H4 (cell line): ENCODE measurements at places on chromosomes 16 and 17. TPM values are rescaled to one million over a fixed set of nuclear protein-coding genes. Genes with fewer than 3 reads are reported as not detected.

- no peak for DNase-seq
Measured at GRCh38 chr16:79505344-79505743, 95.2 kb downstream of the MAF start.

Gene SBK1
- total RNA-seq = 0.08 TPM in 1 of 2 replicates, not detected in the other

DNA sequence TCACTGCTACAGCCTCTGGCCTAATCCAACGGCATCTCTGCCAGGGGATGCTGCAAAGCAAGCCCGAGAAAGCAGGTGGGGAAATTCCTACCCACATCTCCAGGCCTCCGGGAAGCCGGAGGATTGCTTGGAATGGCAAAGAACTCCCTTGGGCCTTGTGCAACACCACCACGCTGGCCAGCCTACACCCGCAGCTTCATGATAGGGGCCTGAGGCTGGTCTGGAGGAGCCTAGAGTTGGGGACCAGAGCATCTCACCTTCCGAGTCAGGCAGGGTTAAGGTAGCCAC, 20.3 kb downstream of the GGA3 start:
- DNase-seq = no peak

DNA sequence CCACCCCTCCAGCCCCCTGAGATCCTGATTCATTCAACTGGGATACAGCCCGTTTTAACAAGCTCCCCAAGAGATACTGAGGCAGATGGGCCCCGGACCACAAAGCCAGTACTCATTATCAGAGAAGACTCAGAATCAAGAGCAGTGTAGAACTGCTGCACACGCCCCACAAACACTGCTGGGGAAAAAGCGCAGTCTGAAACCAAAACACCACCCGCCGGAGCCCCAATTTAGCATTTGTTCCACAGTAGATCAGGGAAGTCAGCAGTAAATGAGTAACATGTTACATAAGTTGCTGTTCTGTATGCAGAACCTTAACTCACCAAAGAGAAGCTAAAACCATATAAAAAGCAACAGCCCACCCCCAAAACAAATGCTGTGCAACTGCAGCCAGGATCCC, 123.6 kb downstream of the CDYL2 start:
- DNase-seq = no peak

Gene CDH8
- 0.08 and 1.4 TPM in 2 replicates for total RNA-seq

- DNase-seq = no peak
Measured at GRCh38 chr17:59310263-59310920, 21.1 kb upstream of the YPEL2 start.

Gene DOK4
- 15.5 and 25.4 TPM in 2 replicates for total RNA-seq

Gene ANKFN1
- total RNA-seq = 0.33 and 0.46 TPM in 2 replicates

Gene CBX2
- 24.5 and 34.2 TPM in 2 replicates for total RNA-seq

- DNase-seq = no peak
Measured at GRCh38 chr17:45220079-45220478, 1.6 kb upstream of the FMNL1 start.

DNA sequence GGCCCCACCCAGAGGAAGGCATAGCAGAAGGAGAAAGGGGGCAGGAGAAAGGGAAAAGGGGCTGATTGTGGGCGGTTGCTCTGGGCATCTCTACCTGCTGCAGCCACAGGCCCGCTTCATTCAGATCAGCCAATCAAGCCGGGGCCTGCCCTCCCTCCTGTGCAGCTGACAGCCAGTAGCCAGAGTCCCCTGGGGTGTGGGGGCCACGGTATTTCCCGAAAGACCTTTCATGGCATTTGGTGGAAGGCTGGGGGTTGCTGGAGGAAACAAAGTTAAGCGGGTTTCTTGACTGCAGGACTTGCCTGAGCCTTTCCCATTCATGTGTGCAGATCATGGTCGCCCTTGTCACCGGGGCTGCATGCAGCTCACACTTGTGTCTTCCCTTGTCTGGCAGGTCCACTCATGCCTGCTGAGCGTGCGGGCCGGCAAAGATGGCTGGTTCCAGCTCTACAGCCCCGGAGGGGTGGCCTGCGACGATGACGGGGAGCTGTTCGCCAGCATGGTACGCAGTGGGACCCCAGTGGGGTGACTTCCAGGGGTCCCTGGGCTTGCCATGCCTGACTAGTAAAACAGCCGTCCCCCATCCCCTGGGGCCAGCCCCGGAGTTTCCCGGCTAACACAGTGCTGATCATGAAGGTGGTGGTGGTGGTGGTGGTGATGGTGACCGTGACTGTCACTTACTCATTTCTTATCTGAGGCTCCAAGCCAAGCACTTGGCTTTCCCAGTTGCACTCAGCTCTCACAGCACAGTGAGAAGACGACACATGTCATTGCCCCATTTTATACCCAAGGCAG, 82.7 kb upstream of the PLCG2 start:
- no peak for DNase-seq

DNA sequence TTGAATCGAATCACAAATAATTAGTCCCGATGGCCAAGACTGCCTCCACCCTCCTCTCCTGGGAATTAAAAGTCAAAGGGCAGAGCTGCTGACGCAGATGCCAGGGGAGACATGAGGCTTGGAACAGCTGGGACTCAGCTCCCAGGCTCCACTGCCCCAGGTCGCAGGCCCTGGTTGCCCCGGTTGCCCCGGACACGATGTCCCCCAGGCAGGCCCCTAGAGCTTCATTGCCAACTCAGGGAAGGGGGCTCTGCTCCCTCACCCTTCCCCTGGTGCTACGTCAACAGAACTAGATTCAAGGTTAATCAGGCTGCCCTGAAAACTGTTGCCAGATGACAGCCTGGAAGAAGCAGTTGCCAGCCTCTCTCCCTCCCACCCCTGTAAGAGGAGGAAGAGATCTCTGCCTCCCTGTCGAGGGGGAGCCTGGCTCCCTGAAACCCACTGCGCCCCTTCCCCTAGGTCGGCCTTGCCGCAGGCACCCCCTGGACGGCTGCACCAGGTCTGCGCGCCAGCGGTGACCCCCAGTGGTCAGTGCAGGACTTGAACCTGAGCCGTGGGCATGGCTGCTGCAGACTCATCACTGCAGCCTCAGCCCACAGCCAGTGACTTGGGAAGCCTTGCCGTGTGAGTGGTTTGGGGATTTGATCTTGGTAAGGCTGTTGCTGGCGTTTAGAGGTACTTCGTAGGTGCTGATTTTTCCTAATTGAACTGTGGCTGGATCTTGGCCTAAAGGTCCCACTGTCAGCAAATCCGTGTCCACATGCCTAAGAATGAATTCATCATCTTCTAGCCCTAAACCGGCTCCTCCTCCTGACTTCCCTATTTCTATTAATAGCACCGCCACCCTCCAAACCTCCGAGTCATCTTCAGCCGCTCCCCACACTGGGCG, 84.1 kb upstream of the TOB1 start:
- peak; percentile 80 for DNase-seq

GRCh38 chr17:47305302-47305923, 18.3 kb upstream of the EFCAB13 start:
- DNase-seq = peak; percentile 97

Gene HSD11B2
- total RNA-seq = 0.10 TPM in 1 of 2 replicates, not detected in the other

- no peak for DNase-seq
Measured at GRCh38 chr16:29763326-29763725, 14.7 kb upstream of the ZG16 start.

DNA sequence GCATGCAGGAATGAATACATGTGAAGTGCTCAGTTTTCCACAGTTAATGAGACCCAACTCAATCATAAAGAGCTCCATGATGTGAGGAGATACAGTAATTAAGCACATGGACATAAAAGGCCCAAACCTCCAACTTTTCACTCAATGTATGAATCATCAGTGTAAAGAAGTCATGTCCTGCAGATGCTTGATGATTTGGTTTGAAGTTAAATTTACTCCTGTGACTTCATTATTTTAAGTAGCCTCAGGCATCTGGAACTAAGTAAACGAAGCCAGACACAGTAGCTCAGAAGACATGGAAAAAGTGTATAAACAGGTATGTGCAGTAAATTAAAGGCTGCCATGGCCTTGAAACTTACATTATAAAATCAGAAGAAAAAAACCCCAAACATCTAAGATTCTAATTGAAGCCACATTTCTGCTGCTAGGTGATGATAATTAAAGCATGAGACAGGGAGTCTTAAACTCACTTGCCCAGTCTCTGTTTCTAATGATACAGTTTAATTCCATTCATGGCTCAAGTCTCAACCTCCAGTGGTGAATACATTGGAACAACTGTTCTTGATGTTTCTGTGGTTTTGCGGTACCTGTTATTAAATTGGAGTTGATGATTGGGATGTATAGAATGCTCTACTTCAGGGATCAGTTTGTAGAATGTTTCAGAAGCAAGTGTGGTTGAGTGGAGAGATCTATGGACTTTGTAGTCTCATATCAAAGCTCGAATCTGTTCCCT, 28.9 kb upstream of the CCL2 start:
- DNase-seq = no peak

Gene NPW
- 2.7 TPM in 1 of 2 replicates, not detected in the other for total RNA-seq

Gene DRC7
- 0.02 TPM in 1 of 2 replicates, not detected in the other for total RNA-seq

DNA sequence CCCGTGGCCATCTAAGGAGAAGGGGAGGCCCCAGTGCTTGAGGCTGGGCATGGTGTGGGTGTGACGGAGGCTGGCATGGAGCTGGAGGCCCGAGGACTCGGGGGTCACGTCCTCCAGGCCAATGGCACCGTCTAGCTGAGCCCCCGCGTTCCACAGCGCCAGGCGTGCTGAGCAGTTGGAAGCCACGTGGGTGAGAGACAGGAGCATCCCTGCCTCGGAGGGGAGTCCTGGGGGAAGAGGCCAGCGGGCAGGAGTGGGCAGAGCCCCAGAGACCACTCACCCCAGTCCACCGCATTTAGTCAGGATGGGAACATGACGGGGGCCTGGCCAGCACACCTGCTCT, 78.8 kb downstream of the RMI2 start:
- no peak for DNase-seq

- peak; percentile 93 for DNase-seq
Measured at GRCh38 chr16:4298761-4299522, 16.9 kb upstream of the GLIS2 start.

- no peak for DNase-seq
Measured at GRCh38 chr17:59435238-59435637, 103.8 kb downstream of the YPEL2 start.

DNA sequence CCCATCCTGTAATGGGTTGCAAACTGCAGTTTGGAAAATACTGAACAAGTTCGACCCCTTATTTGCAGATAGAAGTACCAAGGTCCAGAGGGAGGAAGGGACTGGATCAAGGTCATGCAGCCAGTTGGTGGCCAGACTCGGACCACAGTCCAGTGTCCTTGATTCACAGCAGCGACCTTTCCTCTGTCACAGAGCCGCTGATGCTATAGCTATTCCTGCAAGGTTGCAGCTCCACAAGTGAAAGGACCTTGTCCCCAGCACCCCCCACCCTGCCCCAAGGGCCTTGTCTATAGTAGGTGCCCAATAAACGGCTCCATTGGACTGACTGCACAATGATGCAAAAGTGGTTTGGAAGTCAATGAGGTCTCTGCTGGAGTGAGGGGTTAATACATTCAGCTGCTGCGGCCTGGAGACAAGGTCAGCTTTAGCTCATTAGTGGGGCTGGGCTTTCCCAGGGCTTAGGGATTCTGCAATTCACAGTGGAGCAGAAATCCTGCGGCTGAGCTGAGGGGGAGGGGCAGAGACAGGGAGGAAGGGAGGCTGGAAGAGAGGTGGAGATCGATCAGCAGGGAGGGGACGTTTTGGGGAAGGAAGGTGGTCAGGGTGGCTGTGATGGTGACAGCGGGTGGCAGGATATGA, 13.4 kb upstream of the CRHR1 start:
- DNase-seq = no peak

Gene SCN4A
- total RNA-seq = 0.02 TPM in 2 replicates

DNA sequence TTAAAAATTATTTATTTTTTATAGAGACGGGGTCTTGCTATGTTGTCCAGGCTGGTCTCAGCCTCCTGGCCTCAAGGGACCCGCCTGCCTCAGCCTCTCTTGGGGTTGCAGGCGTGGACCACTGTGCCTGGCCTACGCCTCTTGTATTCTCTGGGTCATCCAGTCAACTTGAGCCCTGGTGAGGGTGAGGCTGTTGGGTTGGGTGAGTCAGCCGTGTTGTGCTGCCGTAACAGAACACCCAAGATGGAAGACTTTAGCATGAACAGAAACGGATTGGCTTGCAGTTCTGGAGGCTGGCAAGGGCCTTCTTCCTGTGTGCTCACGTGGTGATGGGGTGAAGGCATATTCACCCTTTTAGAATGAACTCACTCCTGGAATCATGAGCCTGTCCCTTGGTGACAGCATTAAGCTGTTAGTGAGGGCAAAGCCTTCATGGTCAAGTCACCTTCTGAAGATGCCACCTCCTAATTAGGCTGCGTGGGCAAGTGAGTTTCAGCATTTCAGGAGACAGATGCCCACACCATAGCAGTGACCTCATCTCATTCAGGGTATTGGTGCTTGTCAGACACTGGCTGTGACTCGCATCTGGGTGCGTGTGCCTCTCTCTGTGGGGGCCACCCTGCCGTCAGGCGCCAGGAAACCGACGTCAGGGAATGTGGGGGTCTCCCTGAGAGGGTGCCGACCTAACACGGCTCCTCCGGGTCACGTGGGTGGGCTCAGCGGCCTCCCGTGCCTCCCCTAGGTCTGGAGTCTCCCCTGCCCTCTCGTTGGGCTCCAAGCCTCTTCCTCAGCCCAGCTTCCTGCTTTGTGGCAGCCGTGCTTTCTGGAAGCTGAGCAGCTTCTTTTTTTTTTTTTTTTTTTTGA, 49.8 kb downstream of the WDR45B start:
- no peak for DNase-seq

DNA sequence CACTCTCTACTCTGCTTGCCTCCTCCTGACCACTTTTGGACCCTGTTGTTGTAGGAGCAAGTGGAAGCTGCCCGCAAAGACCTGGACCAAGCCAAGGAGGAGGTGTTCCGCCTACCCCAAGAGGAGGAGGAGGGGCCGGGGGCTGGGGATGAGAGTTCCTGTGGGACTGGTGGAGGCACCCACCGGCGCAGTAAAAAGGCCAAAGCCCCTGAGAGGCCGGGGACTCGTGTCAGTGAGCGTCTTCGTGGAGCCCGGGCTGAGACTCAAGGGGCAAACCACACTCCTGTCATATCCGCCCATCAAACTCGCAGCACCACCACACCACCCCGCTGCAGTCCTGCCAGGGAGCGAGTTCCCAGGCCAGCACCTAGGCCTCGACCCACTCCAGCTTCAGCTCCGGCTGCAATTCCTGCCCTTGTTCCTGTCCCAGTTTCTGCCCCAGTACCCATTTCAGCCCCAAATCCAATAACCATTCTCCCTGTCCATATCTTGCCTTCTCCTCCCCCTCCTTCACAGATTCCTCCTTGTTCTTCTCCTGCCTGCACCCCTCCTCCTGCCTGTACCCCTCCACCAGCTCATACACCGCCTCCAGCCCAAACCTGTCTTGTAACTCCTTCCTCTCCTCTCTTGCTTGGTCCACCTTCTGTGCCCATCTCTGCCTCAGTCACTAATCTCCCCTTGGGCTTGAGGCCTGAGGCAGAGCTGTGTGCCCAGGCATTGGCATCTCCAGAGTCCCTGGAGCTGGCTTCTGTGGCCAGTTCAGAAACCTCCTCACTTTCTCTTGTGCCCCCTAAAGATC, 11.0 kb upstream of the PHKG2 start:
- DNase-seq = no peak

DNA sequence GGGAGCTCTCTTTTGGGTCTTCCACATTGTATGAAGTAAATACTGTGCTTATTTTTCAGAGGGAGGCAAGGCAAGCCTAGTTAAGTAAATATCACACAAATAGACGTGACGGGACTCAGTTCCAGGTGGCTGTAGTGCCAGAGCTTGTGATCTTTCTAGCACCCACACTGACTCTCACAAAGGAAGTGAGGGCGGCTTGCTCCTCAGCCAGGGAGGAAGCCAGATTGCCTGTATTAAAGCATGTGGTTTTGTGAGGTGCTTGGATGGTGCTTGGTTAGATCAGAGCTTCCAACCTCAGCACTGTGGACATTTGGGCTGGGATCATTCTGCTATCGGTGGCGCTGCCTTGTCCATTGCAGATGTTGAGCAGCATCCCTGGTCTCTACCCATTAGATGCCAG, 80.1 kb downstream of the VAT1L start:
- DNase-seq = no peak

- DNase-seq = no peak
Measured at GRCh38 chr17:13646411-13646810, 44.7 kb upstream of the HS3ST3A1 start.
